ENCODE measurements at places on chromosomes 7 and 10.

- DNase-seq, result no peak
Measured at GRCh38 chr7:126718419-126718818, 534.3 kb downstream of the GRM8 start.

- DNase-seq, result no peak
Measured at GRCh38 chr10:24849051-24849450, 103.4 kb downstream of the PRTFDC1 start.

GRCh38 chr7:122304996-122305421, 459 bp upstream of the FEZF1 start:
- peak; percentile 36 for DNase-seq

GRCh38 chr10:110756876-110757275, 112.7 kb downstream of the RBM20 start:
- no peak for DNase-seq

DNA sequence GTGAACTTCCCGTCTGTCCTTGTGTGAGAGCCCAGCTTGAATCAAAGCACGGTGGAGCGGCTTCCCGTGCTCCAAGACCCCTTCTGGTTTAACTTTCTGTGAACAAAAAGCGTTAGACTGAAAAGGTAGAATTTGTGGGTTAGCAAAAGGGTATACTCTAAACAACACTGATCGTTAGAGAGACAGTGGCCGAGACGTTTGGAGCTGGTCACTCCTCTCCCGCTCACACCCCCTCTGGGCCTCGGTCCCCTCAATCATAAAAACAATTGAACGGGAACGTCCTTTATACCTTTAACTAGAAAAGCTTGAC, 502 bp downstream of the PRKRIP1 start:
- no peak for DNase-seq

GRCh38 chr7:128033246-128033645, 2.0 kb upstream of the LRRC4 start:
- no peak for DNase-seq

DNA sequence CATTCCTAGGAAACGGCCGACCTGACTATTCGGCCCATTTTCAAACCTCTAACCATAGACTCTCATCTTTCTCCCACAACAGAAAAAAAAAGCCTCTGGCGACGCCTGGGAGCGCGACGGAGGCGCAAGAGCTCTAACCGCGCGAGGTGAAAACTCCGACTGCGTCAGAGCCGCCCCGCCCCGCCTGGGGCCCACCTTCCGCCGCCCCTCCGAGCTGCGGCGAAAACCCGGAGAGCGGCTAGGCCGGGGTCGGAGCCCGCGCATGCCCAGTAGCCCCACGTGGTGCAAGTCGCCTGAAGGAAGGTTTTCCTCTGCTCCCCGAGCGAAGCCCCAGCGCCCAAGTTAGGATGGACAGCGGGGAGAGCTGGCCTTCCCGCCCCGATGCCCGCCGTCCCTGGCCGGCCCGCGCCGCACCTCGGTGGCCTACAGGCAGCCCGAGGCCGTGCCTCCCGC, 683 bp upstream of the SGMS1 start:
- peak; percentile 97 for DNase-seq

GRCh38 chr10:121975295-121976086, 474 bp upstream of the NSMCE4A start:
- no peak for DNase-seq

- DNase-seq, result no peak
Measured at GRCh38 chr7:55156919-55157763, 138.3 kb downstream of the EGFR start.

DNA sequence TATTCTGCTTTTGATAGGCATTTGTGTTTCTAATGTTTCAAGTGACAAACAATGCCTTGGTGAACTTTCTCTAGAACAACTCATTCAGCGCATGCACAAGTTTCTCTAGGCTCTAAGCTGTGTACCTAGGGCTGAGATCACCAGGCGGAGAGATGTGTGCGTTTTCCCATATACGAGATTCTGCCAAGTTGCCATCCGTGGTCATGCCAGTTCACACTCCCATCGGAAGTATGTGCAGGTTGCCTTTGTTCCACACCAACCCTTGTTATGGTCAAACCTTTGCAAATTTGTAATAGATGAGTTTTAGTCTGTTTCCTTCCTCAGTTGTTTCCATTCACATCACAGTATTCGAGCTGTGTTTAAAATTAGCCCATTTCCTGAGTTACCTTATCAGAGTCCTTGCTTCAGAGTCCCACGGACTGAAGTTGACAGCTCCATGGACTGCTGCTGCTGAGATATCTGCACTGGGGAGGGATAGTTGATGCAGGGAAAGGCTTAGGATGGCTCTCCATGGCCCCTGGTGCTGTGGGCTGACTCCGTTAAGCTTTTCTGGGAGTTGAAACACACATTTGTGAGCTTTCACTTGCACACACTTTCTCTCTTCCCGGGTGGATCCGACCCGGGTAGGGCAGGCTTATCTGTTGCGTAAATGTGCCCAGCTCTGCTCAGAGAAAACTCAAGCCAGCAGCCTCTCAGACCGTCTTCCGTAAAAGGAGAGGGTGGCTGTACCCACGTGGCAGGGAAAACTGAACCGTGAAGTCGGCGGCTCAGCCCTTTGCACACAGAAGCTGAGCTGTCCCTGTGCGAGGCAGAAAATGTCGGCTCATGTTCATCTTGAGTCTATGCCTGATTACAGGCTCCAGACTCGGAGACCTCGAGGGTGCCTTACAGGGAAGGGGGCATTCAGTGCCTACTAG, 49.4 kb downstream of the HK1 start:
- peak; percentile 79 for DNase-seq

DNA sequence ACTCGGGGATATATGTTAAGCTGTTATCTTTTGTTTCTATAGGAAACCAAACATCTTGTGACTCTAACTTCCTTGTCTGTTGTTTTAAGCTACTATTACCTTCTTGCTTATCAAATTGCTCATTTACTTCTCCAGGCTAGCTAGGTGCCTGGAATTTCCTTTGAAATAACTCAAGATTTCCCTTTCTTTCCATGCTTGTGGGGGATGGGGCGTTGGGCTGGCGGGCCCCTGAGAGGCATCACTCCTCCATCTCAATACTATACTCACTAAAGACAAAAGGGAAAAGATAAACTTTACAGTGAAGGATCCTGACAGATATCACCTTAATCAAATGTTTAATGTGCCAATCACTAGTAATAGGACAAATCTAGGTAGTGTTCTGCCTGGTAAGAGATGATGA, 34.7 kb upstream of the MYO3A start:
- DNase-seq, result no peak

GRCh38 chr10:102119417-102120141, 589 bp downstream of the LDB1 start:
- peak; percentile 70 for DNase-seq

DNA sequence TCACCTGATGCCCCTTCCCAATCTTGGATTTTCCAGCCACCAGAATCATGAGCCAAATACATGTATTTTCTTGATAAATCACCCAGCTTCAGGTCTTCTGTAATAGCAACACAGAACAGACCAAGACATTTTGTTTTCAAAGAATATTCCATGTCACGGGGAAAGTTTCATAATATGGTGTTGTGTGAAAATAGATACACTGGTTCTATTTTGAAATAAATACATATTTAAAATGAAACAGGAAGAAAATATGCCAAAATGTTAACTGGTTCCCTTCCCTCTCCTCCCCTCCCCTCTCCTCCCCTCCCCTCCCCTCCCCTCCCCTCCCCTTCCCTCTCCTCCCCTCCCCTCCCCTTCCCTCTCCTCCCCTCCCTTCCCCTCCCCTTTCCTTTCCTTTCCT, 30.3 kb upstream of the CAMK1D start:
- DNase-seq, result no peak

GRCh38 chr10:82674036-82674435, 799.0 kb downstream of the NRG3 start:
- DNase-seq, result no peak

DNA sequence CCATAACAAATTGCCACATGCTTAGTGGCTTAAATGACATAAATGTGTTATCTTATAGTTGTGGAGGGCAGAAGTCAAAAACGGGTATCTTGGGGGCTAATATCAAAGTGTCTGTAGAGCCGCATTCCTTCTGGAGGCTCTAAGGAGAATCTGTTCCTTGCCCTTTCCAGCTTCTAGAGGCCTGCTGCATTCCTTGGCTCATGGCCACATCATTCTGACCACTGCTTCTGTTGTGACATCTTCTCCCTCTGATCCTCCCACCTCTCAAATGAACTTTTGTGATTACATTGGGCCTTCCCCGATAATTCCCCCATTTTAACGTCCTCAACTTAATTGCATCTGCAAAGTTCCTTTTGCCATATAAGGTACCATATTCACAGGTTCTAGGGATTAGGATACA, 76.1 kb downstream of the CYP26A1 start:
- DNase-seq, result peak; percentile 10

DNA sequence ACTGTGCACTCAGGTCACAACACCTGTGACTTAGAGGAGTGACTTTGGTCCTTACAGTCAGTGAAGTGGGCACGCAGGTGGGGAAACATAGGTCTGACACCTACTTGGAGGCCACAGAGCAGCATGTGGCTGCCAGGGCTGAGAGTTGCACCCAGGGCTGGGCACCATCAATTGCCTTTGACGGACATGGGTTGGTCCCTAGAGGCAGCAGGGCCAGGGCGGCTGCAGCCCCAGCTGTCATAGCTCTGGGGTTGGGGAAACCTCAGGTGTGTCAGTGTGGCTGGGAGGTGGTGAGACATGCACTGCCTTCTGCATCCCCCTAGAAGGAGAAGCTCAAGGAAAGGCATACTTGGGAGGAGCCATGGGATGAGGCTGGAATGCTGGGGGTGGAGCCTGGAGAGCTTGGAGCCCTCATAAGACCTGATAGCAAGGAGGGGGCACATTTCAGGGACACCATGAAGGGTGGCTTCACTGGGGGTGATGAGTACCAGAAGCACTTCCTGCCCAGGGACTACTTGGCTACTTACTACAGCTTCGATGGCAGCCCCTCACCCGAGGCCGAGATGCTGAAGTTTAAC, at the start of gene INMT:
INMT (plus strand) TSS at position 440 of the 578 bp plus-strand sequence; CDS start at position 456, 16 bp downstream.
- DNase-seq, result peak; percentile 23

DNA sequence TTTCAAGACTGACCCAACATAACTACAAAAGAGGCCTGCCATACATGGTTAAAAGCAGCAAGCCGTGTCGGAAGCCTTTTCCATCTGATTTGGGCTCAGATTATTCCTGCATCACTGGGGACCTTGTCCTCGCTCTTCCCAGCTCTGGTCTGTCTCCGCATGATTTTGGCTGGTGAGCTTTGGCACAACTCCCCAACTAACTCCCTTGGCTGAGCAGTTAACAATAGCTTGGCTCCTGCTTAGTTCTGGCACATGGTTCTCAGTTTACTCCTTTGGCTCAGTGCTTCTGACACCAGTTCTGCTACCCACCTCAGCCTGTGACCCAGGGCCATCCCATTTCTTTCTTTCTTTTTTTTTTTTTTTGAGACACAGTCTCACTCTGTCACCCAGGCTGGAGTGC, 17.0 kb downstream of the AGK start:
- DNase-seq, result no peak

DNA sequence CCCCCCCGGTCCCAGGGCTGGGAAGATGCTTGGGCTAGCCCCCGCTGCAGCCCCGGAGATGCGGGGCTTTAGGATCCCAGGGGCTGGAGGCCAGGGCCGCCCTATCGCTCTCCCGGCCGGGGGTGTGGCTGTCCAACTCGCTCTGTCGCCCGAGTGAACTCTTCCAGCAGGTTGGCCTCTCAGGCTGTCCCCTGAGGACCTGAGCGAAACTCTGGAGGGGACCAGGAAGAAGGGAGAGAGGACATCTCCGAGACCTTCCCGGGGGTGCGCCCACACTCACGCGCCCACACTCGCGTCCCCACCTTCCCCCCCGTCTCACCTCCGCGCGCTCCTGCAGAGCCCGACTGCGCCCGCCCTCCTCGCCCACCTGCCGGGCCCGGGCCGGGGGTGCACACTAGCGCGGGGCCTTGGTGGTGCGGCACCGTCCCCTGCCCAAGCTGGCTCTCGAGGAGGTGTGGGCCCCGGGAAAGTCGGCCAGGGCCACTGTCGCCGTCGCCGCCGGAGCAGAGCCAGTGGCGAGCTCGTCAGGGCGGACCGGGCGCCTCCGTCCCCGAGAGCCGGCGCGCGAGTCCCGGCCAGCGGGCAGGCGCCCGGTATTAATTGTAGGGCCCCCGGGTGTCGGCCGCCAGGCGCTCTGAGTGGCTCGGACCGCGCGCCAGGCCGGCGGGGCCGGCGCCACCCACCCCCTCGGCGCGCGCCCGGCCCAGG, 101.7 kb upstream of the SVIL start:
- peak; percentile 56 for DNase-seq

GRCh38 chr7:134678115-134678514, 31.5 kb downstream of the BPGM start:
- DNase-seq, result no peak

- peak; percentile 76 for DNase-seq
Measured at GRCh38 chr7:24757353-24758275, at the start of gene GSDME. GSDME (minus strand) TSS chr7:24757464; CDS start chr7:24749774, 7,690 bp downstream.

- DNase-seq, result no peak
Measured at GRCh38 chr10:118116715-118117449, 70.1 kb upstream of the RAB11FIP2 start.

DNA sequence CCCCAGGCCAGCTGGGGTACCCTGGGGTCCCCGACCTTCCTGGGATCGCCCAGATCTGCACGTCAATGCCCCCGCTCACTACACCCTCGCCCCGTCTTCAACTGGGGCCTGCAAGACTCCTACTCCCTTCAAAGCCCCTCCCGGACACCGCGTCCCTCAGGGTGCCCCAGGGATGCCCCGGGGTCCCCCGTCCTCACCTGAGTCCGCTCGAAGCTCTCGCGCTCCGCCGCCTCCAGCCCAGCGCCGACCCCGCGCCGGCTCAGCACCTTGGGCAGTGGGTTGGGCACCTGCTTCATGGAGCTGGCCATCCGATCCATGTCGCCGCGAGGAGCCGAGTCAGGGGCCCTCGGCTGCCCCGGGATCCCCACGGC, at the start of gene HIP1:
HIP1 (minus strand) TSS at position 338 of the 371 bp plus-strand sequence; CDS start at position 317, 21 bp downstream.
- no peak for DNase-seq

GRCh38 chr10:72337039-72337629, 17.6 kb downstream of the DNAJB12 start:
- peak; percentile 54 for DNase-seq

DNA sequence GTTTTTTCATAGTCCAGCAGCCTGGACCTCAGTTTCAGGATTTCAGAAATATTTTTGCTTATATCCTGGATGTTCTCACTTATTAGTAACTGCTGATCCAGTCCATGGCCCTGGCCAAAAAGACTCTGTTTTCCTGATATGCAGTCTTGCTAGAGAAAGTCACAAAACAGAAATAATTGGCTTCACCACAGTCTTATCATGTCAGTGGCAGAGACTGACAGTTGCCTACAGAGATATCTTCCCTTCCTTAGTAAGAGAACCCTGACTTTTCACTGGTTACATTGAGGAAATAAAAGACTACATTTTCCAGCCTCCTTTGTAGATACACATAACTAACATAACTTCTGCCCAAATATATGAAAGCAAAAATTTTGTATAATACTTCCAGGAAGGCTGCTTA, 56.6 kb downstream of the AHR start:
- no peak for DNase-seq

Measured in fibroblast of gingiva (primary cell).